Suppressor macrophage treated with lipopolysaccharide for 1 hour (primary cell): ENCODE measurements at places on chromosomes 6 and 20.
A peak's percentile ranks its signal among the peaks of the same experiment; 100 is the strongest.

- DNase-seq: no peak
These were observed 253.6 kb upstream of the EXOC2 start for GRCh38 chr6:946546-946945.

GRCh38 chr6:27755768-27756167, 156.4 kb downstream of the OR2B2 start:
- peak; percentile 86 for DNase-seq

DNA sequence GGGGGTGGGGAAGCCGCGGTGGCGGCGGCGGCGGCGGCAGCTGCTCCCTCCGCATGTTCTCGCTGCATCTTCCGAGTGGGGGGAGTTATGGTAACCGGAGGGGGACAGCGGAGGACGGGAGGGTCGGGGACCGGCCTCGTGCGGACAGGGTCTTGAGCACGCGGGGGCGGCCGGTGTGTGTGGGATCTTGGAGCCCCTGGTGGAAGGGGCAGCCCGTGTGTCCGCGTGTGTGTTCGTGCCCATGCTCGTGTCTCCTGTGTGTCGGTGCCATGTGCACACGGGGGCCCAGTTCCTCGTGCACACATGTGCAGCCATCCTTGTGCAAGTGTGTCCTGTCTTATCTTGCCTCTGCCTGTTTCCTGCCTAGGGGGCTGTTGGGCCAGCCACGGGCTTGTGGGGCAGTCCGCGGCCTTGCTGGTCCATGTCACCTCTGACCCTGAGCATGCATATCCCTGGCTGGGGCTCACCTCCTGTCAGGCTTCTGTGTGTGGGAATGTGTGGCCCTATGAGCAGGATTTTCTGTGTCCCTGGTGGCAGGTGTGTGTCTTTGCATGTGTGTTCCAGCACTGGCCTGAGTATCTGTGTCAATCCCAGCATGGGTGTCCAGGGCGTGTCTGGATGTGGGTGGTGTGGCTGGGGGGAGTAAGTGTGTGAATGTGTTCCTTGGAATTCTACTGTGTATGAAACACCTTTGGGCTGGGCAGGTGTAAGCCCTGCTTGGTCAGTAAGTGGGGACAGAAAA, 8.5 kb downstream of the SYNGAP1 start:
- peak; percentile 28 for DNase-seq

DNA sequence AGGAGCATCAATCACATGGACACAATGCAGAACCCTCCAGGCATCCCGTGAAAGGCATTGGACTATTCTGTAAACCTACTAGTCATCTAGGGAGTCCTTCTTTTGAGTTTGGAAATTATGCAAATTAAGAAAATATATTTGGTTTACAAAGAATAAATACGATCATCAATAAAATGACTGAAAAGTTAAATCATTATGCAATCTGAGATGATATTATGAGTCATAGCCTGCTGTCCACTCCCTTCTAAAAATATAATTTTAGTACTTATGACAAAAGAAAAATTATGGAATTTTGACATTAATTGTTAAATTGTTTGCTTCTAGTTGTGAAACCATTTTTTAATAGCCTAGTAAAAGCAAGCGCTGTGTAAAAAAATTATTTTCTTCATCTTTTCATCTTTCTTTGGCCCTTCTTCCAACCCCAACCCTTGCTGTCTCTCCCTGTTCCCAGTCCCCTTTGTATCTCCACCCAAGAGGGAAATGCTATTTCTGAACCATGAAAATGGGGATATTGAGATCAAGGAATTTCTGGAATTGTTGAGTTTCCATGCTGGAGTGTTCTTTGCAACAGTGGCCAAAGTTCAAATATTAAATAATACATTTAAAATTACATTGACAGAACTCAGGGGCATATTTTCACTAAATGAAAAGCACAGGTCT, 599.8 kb downstream of the COL12A1 start:
- DNase-seq: peak; percentile 12

DNA sequence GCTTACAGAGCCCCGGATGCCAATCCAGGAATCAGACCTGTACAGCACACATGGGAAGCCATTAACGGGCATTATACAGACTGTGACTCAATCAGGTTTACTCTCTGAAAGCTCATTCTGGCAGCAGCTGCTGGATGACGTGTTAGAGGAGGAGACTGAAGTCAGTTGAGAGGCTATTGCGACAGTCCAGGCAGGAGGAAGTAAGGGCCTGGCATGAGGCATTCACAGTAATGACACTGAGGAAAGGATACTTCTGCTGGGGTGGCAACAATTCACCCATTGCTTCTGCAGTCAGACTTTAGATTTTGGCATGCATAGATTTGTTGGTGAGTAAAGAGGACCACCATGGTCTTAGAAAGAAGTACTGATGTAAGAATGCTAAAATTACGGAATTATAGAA, 151.0 kb upstream of the HEY2 start:
- peak; percentile 90 for DNase-seq

DNA sequence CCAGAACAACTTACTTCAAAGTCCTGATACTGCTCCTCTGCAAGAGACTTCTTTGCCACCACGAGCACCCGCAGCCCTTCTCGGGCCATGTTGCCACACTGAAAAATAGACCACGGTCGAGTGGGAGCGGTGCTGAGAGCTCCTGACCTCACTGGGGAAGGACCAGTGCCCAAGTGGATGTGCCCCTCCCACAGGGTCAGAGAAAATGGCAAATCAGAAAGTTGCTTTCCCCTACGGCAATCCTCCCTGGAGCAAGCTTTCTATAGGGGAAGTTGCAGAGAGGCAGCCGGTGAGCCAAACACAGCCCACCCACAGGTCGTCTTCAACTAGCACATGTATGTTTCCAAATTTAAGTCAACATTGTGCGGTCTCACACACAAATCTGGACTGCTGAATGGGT, 85.1 kb upstream of the NFATC2 start:
- DNase-seq: no peak

DNA sequence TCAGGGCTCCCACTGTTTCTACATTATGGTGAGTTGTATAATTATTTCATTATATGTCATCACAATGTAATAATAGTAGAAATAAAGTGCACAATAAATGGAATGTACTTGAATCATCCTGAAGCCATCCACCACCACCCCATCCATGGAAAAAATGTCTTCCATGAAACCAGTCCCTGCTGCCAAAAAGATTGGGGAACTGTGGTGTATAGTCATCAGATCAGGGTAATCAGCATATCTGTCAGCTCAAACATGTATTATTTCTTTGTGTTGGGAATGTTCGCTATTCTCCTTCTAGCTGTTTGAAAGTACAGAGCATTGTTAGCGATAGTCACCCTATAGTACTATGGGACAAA, 33.8 kb upstream of the SLC22A23 start:
- DNase-seq: no peak

- peak; percentile 97 for DNase-seq
These were observed 92.6 kb upstream of the CLDN20 start for GRCh38 chr6:155171109-155171746.

- DNase-seq: peak; percentile 38
These were observed 27.8 kb downstream of the RNF8 start for GRCh38 chr6:37381579-37381978.

DNA sequence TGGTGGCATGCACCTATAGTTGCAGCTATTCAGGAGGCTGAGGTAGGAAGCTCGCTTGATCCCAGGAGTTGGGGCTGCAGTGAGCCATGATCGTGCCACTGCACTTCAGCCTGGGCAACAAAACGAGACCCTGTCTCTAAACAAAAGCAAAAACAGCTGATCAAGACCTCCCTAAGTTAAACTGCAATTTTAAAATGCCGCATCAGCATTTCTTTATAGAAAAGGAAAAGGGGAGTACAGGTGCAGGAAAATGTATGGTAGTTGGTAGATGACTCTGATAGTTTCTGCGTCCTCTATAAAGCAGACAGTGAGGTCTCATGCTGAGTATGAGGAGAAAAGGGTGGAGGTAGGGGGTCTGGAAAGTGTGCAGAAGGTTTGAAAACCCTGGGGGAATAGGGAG, 8.9 kb upstream of the TBCC start:
- DNase-seq: no peak

DNA sequence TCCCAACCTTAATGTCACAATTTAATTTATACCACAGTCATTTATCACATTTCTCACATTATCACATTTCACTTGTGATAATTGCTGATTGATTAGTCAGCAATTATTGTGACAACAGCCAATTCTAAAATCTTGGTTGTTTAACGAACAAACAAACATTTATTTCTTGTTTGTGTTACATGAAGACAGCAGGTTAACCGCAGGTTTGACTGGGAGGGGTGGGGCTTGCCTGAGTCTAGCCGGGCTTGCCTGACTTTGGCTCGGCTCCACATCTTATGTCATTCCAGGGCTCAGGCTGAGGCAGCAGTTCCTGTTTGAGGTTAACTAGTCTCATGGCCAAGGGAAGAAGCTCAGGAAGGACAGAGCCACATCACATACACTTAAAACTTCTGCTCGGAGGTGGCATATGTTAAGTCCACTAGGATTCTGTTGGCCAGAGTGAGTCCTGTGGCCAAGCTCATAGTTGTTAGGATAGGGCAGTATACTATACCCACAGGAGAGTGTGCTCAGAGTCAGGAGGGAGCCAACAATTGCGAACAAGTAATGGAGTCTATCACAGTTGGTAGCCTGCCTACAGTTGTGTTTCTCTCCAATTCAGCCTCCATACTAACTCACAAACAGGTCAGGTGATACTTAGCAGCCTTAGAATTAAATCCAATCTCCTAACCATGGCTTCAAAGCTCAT, 90.0 kb upstream of the IFNGR1 start:
- DNase-seq: peak; percentile 84

GRCh38 chr6:167470101-167470835, 145.4 kb downstream of the TTLL2 start:
- DNase-seq: no peak

DNA sequence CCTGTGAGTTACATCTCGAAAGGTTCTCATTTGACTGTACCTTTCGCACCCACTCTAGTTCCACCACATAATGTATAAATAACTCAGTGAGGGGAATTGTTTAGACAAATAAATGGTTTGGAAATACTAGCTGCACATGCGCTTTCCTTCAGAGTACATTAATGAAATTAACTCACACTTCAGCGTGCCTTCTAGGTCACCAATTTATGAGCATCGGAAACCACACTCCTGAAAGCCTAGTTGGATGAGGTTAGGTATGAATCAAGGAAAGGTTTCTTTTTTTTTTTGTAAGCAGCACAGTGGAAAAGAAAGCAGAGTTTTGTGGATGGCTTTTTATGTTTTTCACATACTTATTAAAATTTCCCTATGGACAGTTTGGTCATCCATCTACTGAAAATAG, 247.8 kb upstream of the TCF21 start:
- no peak for DNase-seq

DNA sequence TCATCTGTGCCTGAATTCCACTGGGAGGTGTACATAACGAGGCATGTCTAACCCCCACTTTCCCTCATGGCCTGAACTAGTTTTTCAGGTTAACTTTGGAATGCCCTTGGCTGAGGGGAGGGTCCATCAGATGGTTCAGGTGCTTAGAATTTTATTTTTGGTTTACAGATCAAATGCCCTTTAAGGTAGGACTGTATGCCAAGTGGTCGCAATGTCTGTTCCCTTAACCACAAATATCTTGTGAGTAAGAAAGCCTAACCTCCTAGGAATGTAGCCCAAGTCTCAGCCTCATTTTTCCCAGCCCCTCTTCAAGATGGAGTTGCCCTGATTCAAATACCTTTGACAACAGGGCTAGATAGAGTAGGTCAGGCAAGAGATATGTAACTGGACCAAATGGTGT, 78.4 kb downstream of the RNASET2 start:
- DNase-seq: no peak

DNA sequence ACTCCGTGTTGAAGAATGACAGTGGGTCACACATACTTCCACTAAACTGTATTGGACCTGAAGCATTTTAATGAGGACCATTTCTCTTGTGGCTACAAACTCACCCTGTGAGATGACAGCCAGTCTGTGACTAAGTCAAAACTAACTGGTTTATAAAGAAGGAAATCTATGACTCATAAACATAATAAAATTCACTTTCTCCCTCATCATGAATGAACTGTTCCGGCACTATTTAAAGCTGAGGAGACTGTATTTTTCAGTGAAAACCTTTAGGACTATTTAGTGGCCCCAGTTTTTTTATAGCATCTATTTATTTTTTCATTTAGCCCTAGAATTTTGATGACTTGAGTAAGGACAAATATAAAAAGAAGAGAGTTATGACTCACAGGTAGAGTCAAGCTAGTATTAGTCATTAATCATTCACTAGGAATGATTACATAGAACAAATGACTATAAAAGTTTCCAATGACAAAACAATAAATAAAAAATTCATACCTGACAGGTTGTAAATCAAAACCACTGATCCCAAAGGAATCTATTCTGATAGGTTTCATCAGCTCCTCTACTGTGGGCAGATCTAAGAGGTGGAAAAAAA, 34.2 kb downstream of the CEP162 start:
- DNase-seq: peak; percentile 5

DNA sequence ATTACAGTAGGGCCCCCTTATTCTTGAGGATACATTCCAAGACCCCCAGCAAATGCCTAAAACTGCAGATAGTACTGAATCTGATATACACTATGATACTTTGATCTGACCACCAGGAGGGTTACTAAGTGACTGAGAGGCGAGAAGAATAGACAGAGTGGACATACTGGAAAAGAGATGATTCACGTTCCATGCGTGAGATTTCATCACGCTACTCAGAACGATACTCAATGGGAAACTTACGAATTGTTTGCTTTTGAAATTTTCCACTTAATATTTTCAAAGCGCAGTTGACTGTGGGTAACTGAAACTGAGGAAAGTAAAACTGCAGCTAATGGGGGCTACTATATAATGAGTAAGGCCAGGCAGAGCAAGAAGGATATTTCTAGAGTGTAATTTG, 60.8 kb downstream of the STX11 start:
- DNase-seq: no peak

- DNase-seq: no peak
These were observed 109.1 kb downstream of the TFAP2B start for GRCh38 chr6:50927800-50928199.

- DNase-seq: no peak
These were observed 4.9 kb downstream of the CLIC5 start for GRCh38 chr6:46010771-46011170.

- peak; percentile 36 for DNase-seq
These were observed 81.6 kb downstream of the PSMG4 start for GRCh38 chr6:3340358-3340802.

- no peak for DNase-seq
These were observed 46.0 kb downstream of the PLCG1 start for GRCh38 chr20:41183391-41183790.

- DNase-seq: no peak
These were observed 239.0 kb upstream of the KCNQ5 start for GRCh38 chr6:72382602-72383529.

GRCh38 chr6:170129691-170130171, 161.1 kb downstream of the DLL1 start:
- no peak for DNase-seq

GRCh38 chr20:62695448-62696414, 12.9 kb upstream of the NTSR1 start:
- DNase-seq: peak; percentile 74
